Stimulated activated CD4-positive, alpha-beta T cell treated with anti-CD3 and anti-CD28 coated beads, Interleukin-1b, Interleukin-23, amount 100 ng/mL, for 1 hour (primary cell): ENCODE measurements at places on chromosomes 1 and 21.

DNA sequence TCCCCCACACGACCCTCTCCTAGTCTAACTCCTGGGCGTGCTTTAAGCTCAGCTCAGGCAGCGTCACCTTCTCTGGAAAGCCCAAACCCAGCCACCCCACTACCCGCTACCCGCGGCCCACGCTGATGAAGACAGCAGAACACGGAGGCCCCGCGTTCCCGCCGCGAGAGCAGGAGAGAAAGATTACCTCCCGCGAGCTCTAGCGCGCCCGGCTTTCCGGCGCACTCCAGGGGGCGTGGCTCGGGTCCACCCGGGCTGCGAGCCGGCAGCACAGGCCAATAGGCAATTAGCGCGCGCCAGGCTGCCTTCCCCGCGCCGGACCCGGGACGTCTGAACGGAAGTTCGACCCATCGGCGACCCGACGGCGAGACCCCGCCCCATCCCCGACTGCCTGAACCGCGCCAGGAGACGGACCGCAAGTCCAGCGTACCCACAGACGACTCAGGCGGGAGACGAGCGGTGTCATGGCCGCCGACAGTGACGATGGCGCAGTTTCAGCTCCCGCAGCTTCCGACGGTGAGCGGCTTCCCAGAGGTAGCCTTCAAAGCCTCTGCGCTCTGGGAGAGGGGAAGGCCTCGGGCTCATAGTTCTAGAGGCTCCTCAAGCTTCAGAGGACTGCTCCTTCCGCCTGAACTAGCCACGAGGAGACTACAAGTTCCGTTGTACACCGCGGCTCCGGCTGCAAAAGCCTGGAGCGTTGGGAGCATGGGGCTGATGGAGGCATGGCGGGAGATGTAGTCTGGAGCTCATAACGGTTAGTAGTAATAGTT lies at the start of the genes MUTYH and TOE1:
Gene MUTYH, minus strand, starts transcription at position 652 of the 770 bp plus-strand sequence. CDS start 5,935 bp downstream, outside the sequence.
Gene TOE1, plus strand, starts transcription at position 382 of the 770 bp plus-strand sequence. Its CDS starts 83 bp downstream, at position 465.
- DNase-seq, result peak; percentile 69

GRCh38 chr1:86259390-86259789 lies 102.8 kb upstream of the COL24A1 start:
- no peak for DNase-seq

DNA sequence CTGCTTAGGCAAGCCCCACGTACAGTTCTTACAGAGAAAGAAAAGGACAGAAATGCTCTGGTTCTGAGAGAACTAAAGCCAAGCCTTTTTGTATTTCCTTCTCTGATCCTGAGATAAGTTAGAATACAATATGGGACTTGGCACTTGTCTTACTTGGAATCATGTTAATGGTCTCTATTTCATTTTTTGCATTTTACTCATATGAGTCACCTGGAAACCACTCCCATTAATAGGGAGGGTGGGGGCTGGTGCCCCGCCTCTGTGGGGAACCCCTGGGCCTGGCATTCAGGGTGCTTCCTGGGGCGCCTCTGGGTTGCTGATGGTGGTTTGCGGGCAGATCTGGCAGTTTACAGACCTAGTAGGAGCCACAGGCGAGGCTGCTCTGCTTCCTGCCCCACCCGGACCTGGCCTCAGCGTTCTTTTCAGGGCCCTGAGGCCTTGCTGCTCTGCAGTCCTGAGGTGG lies 26.7 kb downstream of the TSPAN2 start:
- DNase-seq, result peak; percentile 58

GRCh38 chr1:112445596-112445995 lies 49.6 kb downstream of the CTTNBP2NL start:
- no peak for DNase-seq

DNA sequence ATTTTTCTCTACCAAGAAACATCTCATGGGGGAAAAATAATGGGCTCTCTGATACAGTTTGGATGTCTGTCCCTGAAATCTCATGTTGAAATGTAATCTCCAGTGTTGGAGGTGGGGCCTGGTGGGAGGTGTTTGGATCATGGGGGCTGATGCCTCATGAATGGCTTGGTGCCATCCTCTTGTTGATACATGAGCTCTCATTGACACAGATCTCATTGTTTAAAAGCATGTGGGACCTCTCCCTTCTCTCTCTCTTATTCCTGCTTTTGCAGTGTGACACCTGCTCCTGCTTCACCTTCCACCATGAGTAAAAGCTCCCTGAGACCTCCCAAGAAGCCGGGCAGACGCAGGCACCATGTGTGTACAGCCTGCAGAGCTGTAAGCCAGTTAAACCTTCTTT lies 332.5 kb upstream of the NRIP1 start:
- DNase-seq, result no peak

- DNase-seq, result no peak
These were observed 756 bp downstream of the RLF start for GRCh38 chr1:40161888-40162397.

DNA sequence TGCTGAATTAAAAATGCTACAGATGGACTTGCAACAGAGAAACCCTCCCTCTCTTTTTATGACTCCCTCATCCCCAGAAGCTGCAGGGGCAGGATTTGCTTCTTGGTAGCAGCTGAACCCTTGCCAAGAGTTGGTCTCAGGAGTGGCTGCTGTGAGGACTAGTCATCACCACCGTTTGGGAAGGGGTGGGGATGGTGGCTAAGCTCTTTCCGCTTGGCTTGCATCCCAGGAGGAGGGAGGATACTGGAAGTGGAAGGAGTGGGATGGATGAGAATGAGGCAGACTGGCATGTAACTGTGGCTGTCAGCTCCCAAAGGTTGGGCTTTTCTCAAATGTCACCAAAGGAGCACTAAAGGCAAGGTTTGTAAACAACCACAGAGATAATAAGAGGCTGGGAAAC lies 50.8 kb upstream of the COL24A1 start:
- no peak for DNase-seq

DNA sequence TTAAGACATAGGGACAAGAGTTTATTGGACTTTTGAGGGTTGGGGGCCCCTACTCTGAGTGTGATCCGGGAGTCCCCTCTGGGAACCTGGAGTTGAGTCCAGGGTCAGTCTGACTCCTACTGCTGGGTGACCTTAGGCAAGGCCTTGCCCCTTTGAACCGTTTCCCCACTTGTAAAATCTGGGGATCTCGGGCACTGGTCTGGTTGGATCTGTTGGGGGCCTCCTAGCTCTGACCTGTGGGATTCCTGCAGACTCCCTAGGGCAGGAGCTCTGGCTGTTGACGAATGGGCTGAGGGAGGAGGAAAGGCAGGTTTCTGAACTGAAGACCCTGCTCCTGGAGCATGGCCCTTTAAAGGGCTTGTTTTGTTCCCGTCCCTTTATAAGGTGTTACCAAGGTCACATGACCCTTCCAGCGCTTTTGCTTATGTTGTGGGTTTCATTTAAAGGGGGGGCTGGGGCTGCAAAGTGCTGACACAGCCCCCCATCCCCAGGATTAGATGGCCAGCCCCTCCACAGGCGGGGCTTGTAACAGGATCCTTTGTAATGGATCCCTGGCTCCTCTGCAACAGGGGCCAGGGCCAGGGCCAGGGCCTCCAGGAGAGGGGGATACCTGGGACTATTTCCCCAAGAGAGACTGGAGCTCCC lies 50.7 kb downstream of the YARS1 start:
- DNase-seq, result no peak

GRCh38 chr1:40256401-40257084 lies 1.5 kb upstream of the ZMPSTE24 start:
- no peak for DNase-seq

- no peak for DNase-seq
These were observed 110.8 kb upstream of the ADGRL4 start for GRCh38 chr1:79117376-79117775.

GRCh38 chr1:200912737-200913407 lies 18.2 kb downstream of the INAVA start:
- no peak for DNase-seq

GRCh38 chr1:148334339-148335130 lies 148.6 kb downstream of the PPIAL4G start:
- peak; percentile 50 for DNase-seq

- no peak for DNase-seq
These were observed 599.6 kb upstream of the PRMT6 start for GRCh38 chr1:106456832-106457231.

DNA sequence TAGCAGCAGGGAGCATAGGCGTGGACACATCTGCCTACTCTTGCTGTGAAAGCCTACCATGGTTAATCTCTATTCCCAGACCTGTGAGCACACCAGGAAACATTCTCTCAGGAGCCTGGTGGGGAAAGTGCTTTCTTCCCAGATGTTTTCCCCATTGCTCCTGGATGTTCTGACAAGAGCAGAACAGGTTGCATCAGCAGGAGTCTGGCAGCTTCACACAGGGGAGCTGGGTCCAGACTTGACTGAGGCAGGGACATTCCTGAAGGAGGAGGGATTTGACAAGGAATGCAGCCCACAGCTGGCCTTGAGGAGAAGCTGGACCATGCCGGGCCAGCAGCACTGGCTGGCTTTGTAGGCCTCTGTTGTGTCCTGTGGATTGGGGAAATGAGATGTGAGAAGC lies 21.0 kb upstream of the ARTN start:
- DNase-seq, result no peak

GRCh38 chr1:183814121-183814681 lies 9.3 kb downstream of the RGL1 start:
- no peak for DNase-seq

GRCh38 chr1:61117283-61117682 lies 34.9 kb downstream of the NFIA start:
- DNase-seq, result no peak

DNA sequence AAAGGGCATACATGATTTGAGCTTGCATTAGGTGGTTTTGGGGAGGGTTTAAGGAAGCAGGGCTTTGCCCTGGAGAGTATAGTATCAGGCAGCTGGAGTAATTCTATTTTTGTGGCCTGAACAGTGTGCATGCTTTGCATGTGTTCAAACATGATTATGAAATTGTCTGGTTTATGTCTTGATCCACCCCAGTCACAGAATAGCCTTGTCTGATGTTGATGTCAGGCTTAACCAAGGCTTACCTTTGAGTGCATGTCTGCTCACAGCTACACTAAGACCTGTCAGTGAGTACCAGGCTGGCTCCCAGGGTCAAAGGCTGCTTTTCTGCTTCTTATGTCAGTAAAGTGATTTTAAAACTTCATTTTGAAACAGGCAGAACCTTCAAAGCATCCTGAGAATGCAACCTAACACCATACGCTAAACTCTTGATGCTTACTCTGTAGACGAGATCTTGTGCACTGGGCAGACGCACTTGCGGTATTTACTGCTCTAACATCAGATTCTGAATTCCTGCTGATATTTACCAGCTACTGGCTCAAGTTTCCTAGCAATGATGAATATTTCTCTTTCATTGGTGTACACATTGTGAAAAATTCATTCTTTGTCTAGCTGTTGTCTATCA lies 78.9 kb downstream of the MAP3K21 start:
- DNase-seq, result no peak

GRCh38 chr1:102799496-102799895 lies 308.8 kb downstream of the COL11A1 start:
- DNase-seq, result no peak

DNA sequence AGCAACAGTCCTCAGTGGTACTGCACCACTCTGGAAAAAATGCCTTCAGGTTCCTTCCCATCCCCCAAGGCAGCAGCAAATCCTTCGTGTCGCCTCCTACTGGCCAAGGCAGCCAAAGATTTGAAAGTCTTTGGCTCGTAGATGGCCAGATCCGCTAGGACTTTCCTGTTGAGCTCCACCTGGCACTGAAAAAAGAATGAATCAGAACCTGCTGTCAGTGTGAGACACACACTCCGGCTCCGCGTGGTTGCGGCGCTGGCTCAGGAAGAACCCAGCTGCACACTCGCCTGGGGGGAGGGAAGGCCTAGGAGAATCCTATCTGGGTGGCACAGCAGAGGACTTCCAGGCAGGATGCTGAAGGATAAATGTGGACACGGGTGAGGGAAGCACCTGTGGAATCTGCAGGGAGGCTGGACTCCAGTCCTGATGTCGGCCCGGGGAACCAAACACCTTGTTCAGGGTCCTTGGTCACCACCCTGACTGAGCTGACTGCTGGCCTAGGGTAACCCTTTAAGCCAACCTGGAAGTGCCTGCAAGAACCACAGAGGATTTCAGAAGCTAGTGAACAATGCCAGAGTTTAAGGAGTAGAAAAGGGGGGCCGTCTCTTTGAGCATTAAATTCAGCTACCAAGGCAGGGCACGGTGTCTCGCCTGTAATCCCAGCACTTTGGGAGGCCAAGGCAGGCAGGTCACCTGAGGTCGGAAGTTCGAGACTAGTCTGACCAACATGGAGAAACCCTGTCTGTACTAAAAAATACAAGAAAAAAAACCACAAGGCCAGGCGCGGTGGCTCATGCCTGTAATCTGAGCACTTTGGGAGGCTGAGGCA lies 3.2 kb upstream of the CCNL2 start:
- no peak for DNase-seq

GRCh38 chr1:197307136-197307535 lies 39.1 kb downstream of the CRB1 start:
- no peak for DNase-seq

- peak; percentile 70 for DNase-seq
These were observed 4.6 kb downstream of the ID3 start for GRCh38 chr1:23554481-23555269.

- DNase-seq, result no peak
These were observed 2.1 kb downstream of the SASS6 start for GRCh38 chr1:100130552-100131077.

DNA sequence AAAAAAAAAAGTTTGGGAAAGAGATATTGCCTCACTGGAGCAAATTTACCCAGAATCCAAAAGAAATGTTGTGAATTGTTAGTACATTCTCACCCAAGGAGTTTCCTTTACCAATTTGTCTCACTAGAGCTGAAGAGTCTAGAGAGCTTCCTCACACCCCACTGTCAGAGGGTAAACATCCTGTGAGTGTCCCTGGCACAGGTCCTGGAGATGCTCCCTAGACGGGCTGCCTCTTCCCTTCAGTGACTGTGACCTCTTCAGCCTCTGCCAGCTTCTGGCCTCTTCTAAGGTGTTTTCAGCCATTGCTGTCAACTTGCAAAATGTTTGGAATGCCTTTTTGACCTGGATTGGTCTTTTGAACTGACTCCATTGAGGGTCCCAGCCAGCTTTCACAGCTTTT lies 159.4 kb downstream of the DHRS3 start:
- no peak for DNase-seq

- no peak for DNase-seq
These were observed 135.8 kb downstream of the SYF2 start for GRCh38 chr1:25096307-25097150.

DNA sequence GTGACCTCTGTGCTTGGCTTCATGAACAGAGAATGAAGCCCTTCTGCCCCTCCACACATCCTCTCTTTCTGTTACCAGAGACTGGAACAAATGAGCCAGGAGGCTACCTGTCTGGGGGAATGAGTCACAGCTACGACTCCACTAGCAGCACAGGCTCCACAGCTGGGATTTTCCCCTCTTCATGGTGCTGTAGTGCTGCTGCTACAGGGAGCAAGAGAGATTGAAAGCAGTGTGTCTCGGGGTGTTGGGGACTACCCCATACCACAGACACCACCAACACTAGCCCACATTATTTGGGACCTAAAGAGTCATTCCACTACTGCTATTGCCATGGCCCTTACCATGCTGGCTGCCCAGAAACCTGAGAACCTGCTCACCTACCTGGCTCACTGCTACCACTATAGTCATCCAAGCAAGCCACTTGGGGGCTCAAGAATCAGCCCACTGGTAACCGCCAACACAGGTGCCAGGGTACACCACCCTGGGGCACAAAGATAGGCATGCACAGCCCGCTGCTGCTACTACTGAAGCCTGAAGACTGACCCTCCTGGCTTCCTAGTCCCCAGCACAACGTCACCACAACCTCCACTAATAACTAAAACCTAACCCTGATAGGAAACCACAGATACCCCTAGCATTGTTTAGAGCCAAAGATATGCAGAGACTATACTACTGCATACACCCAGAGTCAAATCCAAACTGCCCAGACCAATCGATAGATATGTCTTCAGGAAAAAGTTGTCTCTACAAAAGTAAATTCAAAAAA lies 17.7 kb downstream of the CD1E start:
- no peak for DNase-seq
